ENCODE measurements at places on chromosomes 2 and 18. TPM values are rescaled to one million over a fixed set of nuclear protein-coding genes. Genes with fewer than 3 reads are reported as not detected.
A peak's percentile ranks its signal among the peaks of the same experiment; 100 is the strongest.

Gene POTEI
- not detected for polyA plus RNA-seq

Gene CCDC68
- polyA plus RNA-seq: 30.0 TPM

Gene RGPD3
- polyA plus RNA-seq: 0.10 TPM

Gene ACMSD
- polyA plus RNA-seq: not detected

- H3K36me3 ChIP-seq: no peaks in the 10 kb centered on the region
- no peak for DNase-seq
- H3K27ac ChIP-seq: no peak overlapping the region
- H3K27me3 ChIP-seq: no peaks in the 10 kb centered on the region
- no peak overlapping the region for H3K4me3 ChIP-seq
These were observed 42.5 kb downstream of the PAX3 start for GRCh38 chr2:222256250-222256649.

GRCh38 chr2:156326526-156327095 is 5.9 kb downstream of the NR4A2 start:
- DNase-seq: no peak
- peaks cover 16% of the 10 kb centered on the region for H3K27me3 ChIP-seq
- peaks cover 20% of the 10 kb centered on the region for H3K36me3 ChIP-seq
- H3K4me1 ChIP-seq: peaks cover 19% of the 10 kb centered on the region

- no peaks in the 10 kb centered on the region for H3K4me1 ChIP-seq
- no peak overlapping the region for H3K27ac ChIP-seq
- no peak for DNase-seq
- H3K4me3 ChIP-seq: no peak overlapping the region
These were observed 32.2 kb upstream of the REL start for GRCh38 chr2:60849187-60849586.

- H3K4me1 ChIP-seq: no peaks in the 10 kb centered on the region
- peak overlapping the region; percentile 75 for H3K4me3 ChIP-seq
- H3K36me3 ChIP-seq: no peaks in the 10 kb centered on the region
- no peaks in the 10 kb centered on the region for H3K27me3 ChIP-seq
- peak overlapping the region; percentile 90 for H3K27ac ChIP-seq
These were observed 580 bp downstream of the NEDD4L start for GRCh38 chr18:58044370-58045241.

GRCh38 chr2:85148190-85148589 is 15.0 kb downstream of the TCF7L1 start:
- H3K4me3 ChIP-seq: no peak overlapping the region
- no peak overlapping the region for H3K27ac ChIP-seq
- H3K4me1 ChIP-seq: no peaks in the 10 kb centered on the region
- DNase-seq: no peak

Measured in sigmoid colon (tissue), 7 donors.